ENCODE measurements at places on chromosomes 12 and 14.

GRCh38 chr14:99596071-99596627 lies 7.9 kb downstream of the CCDC85C start:
- DNase-seq, result no peak

DNA sequence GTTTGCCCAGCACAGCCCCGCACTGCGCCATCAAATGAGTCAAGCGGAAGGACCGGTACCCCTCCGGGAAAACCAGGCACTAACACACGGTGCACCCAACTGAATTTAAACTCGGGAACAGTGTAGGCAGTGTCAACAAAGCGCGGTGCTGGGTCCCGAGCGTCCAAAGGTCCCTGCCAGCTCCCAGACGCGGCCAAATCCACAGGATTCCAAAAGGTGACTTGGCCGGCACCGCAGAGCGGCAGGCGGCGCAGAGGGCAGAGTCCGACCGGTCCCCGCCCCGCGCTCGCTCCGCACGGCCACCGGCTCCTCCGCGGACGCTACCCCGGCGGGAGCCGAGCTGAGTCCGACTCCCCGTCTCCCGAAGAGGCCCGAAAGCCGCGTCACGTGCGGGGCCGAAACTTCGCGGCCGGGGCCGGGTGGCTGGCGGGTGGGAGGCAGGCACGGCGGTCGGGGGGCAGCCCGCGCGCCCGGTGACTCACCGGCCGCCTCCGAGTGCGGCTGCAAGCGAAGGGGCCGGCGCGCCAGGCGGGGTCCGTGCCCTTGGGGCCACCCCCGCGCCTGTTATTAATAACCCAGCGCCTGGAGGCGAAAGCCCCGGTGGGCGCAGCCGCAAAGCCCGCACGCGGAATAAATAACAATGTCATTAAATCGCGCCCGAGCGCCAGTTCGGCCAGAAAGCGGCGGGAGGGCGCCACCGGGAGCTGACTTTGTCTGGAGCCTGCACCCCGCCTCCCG lies 863 bp downstream of the DENND5B start:
- DNase-seq, result peak; percentile 77

- no peak for DNase-seq
These were observed 16.7 kb downstream of the AHSA1 start for GRCh38 chr14:77474479-77475177.

DNA sequence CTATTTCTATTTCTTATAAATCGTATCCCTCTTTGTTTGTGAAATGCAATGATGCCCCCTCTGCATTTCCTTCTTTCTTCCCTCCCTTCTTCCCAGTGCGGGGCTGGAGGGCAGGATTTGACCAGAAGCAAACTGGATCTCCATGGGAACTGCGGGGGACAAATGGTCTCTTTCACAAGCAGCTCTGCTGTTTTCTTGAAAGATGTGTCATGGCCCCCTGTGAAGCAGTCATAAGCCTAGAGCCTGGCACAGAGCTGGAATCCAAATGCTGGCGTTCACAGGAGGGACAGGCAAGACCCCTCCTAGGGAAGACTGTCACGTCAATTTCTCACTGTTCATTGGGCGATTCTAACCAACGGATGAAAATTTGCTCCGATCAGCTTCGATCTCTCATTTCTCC lies 203.5 kb upstream of the NOS1 start:
- no peak for DNase-seq

GRCh38 chr14:51118993-51119392 lies 24.1 kb upstream of the TRIM9 start:
- DNase-seq, result no peak

- no peak for DNase-seq
These were observed 2.5 kb downstream of the FUT8 start for GRCh38 chr14:65414961-65415589.

DNA sequence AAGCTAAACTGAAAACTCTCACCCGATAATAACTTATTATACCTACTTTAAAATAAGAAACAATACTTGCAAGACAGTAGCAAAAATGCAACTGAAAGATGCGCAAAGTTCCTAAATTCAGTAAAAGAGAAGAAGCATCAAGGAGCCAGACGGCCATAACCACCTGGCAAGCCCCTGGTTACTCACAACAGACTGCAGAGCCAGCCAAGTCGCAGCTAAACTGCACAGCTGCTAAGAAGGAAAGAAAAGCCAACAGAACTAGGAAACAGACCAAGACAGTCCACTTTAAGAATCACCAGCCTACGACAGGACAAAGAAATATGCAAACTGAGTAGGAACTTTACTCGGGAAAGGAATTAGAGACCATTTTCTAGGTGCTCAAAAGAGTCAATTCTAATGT lies 127.9 kb downstream of the TMTC1 start:
- no peak for DNase-seq

GRCh38 chr12:1322821-1323220 lies 271.6 kb downstream of the FBXL14 start:
- no peak for DNase-seq

DNA sequence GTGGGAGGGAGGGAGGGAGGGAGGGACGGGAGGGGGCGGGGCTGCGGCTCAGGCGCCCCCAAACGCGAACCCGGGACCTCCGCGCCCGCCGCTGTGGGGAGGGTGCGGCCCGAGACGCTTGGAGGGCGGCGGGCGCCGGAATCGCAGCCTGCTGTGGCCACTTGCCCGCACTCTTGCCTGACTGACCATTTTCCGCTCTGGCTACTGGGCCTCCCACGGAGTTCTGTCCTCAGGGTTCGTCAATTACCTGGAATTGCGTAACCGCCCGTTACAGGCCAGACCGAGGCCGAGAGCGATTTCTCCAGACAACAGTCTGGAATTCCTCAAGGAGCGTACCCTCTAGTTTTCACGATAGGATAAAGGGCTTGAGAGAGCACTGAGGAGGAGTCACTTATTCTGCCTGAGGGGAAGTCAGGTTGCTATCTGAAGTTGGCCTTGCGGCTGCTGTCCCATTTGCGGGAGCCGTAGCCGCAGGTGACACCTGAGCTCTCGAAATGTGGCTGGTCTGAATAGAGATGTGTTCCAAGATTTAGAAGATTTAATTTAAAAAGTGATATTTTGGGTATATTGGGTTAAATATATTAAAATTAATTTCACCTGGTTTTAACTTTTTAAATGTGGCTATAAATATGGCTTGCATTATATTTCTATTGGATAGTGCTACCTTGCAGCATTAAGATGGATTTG lies 446 bp upstream of the ZNF641 start:
- DNase-seq, result peak; percentile 23
